Inflammatory macrophage treated with lipopolysaccharide for 4 hours (primary cell): ENCODE measurements at places on chromosomes 7 and 10.

GRCh38 chr10:36281831-36282331 lies 639.8 kb upstream of the FZD8 start:
- no peak for DNase-seq

DNA sequence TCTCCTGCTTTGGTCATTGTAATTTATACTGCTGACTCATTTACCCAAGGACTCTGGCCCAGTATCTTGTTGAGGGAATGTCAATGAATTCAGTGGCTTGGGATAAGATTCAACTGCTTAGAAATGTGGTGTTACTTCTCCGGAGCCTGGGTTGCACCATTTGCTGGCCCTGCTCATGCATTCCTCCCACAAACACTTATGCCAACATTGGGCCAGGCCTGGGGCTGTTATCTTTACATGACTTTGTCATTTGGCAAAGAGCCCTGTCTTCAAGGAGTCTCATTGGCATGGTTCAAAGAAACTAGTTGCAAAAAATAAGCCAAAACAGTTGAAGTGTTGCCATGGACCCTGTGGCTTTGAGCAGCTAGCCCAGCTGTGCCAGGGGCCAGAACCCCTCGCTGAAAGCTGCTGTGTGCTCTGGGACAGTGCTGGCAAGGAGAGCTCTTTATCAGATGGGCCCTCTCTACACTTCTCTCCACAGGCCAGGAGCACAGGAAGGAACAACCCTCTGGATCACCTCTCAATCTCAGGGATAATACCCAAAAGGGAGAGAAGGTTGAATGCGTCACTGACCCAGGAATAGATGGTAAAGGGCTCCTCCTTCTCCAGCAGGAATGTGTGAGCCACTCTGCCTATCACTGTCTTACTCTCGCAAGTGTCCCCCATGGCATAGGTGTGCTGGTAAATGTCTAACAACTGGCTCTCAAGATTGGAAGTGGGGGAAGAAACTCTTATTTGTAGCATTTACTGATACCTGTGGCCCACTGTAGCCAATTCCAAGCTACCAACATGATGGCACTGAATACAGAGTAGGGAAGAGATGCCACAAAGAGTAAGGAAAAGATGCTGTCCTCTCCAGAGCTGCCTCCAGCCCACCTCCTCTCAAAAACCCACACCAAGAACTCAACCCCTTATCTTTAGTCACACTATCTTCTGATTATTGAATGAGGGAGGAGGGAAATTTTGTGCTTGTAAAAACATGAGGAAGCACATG lies 23.5 kb upstream of the PDE1C start:
- no peak for DNase-seq

DNA sequence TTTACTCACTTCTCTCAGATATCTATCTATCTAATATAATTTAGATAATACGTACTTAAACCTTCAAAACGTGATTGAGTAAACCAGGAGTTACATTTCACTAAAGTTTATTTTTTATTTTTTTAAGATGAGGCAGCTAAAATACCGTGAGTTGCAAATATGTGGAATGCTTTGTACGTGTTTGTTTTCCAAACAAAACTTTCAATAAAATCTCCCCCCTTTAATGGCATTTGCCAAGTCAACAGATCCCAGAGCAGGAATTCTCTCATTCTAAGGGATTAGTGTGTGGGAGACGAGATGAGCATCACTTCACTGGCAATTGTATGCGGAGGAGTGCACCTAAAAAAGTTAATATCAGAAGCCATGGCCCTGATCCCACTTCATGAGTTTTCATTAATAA lies 53.7 kb upstream of the MAGI2 start:
- DNase-seq, result no peak

DNA sequence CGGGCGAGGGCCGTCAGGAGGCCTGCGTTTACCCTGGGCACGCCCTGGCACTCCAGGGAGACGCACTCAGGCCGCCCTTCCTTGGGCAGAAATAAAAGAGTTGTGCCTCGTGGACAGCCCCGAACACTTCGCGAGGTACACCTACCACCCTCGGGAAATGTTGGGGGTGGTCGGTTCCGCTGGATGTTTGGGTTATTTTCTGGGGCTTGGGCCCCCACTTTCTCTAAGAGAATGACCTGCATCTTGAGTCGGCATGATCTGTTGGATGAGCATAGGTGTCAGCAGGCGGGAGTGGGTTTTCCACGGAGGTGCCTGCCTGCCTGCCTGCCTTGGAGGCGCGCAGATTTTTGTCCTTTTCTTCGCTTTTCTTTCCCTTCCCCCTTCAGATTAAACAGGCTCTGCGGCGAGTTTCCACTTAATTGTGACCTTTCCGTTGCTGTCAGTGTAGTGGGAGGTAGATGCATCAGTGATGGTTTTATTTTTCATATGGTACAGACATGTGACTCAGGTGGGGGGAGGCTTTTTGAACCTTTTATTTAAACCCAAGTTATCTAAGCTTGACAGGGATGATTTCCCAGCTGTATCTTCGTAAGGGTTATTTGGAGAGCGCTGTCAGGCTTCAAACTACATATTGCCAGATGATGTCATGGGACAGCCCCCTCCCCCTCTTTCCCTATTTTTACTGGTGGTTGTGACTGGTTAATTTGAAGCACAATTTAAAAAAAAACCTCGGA lies 661 bp downstream of the HECTD2 start:
- peak; percentile 33 for DNase-seq

- DNase-seq, result no peak
Observed at GRCh38 chr10:79028056-79028430, 40.7 kb upstream of the ZMIZ1 start.

- DNase-seq, result no peak
Observed at GRCh38 chr7:157664871-157665633, 328.2 kb downstream of the DNAJB6 start.

DNA sequence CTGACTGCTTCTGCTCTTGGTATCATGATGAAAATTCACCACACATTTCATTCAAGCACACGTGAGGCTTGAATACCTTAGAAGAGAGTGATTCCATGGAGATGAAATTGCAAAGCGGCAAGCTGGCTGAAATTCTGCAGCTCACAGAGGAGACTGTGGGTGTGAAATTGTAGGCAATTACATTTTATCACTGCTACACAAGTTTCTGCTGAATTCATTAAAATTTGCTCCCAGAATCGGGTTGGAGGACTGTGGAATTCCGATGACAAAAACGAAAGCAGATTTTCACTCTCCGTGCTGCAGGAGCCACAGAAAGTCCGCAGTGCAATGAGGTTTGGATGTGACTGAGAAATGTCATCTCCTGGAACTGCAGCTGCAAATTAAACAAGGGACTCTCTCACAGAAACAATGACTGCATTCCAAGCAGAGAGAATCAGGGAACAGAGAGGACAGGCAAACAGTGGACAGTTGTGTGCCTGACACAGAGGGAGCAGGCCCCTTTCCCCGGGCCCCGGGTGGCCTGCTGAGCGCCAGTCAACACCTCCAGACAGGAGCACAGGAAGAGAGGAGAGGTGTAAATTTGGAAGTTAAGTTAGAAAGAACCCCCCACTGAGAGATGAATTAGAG lies 109.1 kb downstream of the C10orf90 start:
- DNase-seq, result no peak

- no peak for DNase-seq
Observed at GRCh38 chr7:6393667-6394056, 54.1 kb downstream of the DAGLB start.

DNA sequence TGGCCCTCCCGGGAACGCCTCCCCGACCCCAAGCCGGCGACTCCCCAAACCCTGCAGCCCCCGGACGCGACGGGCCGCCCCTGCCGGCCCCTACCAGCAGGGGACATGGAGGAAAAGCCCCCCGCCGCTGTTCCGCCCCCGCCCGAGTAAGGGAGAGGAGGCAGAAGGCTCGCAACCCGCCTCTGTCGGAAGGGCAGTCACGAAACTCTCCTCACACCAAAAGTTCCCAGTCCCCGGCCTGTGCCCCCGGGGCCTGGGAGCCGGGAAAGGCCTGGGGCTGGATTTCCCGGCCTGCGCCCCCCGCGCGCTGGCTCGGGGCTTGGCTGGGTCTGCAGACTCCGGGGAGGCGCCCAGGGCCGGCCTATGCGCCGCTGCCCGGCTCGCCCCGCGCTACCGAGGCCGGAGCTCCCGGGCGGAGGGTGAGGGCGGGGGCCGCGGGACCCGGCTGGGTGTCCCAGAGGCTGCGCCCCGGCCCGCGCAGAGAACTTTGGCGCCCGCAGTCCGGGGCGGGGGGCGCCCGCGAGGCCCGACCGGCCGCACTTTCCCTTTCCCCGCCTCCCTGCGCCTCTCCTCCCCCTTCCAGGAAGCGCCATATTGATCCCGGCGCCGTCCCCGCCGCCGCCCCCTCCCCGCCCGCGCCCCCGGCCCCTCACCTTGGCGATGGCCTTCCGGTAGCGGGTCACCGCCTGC lies 728 bp downstream of the PARD3 start:
- no peak for DNase-seq

- no peak for DNase-seq
Observed at GRCh38 chr7:158123214-158123613, 464.4 kb downstream of the PTPRN2 start.

DNA sequence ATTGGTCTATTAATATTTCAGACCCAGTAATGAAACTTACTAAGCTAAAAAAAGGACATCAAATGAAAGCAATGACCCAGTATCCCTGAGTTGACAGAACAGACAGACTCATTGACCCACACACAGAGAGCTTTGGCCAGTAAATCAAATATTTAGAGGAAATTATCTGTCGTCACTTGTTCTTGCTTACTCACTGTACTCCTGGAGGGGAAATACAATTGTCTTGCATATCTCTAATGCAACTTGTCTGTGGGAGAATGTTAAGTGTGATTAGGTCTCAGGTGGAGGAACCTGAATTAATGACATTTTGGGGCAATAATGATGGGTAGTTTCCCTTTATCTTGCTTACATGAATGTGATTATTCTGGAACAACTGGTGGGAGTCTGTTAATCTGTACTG lies 80.4 kb downstream of the CUBN start:
- peak; percentile 23 for DNase-seq

DNA sequence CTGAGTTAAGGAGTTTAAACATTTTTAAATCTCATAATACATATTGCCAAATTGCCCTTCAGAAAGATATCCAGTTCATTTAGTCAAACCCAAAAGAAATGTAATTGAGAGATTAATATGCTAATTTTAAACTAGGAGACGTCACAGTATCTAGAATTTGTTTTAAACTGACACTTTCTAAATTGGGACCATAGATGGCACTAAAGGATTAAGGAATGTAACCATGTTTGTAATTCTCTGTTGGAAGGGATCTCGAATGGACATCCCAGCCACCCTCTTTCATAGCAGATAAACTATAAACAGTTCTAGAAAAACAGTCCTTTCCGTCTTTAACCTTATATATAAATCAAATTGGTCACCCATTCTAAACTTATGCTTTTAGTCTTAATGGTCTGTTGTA lies 30.0 kb upstream of the SAMD9L start:
- peak; percentile 54 for DNase-seq

GRCh38 chr7:131803816-131804215 lies 247.4 kb upstream of the PODXL start:
- no peak for DNase-seq

GRCh38 chr10:89074120-89074519 lies 83.5 kb downstream of the FAS start:
- no peak for DNase-seq

GRCh38 chr7:137142376-137142775 lies 201.2 kb downstream of the PTN start:
- DNase-seq, result no peak

GRCh38 chr7:151728286-151728660 lies 148.6 kb downstream of the PRKAG2 start:
- DNase-seq, result no peak

- no peak for DNase-seq
Observed at GRCh38 chr7:149300620-149301285, 38.8 kb downstream of the ZNF783 start.

DNA sequence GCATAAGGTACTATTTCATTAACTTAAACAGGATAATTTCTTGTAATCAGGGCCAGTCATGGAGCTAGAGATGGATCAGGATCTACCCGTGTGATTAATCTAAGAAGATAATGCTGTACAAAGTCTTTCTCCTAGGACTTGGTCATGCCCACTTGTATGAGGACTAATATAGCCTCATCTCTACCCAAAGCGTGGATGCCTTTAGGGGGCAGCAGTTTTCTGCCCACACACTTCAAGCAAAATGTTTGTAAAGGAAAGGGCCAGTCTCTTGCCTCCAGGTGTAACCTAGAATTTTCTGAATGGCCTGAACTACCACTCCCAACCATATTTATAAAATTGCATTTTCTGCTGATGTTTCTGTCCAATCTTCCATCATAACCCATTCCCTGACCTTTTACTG lies 764.0 kb upstream of the IGFBP3 start:
- no peak for DNase-seq

GRCh38 chr10:133372507-133372906 lies 647 bp downstream of the ECHS1 start:
- DNase-seq, result no peak

DNA sequence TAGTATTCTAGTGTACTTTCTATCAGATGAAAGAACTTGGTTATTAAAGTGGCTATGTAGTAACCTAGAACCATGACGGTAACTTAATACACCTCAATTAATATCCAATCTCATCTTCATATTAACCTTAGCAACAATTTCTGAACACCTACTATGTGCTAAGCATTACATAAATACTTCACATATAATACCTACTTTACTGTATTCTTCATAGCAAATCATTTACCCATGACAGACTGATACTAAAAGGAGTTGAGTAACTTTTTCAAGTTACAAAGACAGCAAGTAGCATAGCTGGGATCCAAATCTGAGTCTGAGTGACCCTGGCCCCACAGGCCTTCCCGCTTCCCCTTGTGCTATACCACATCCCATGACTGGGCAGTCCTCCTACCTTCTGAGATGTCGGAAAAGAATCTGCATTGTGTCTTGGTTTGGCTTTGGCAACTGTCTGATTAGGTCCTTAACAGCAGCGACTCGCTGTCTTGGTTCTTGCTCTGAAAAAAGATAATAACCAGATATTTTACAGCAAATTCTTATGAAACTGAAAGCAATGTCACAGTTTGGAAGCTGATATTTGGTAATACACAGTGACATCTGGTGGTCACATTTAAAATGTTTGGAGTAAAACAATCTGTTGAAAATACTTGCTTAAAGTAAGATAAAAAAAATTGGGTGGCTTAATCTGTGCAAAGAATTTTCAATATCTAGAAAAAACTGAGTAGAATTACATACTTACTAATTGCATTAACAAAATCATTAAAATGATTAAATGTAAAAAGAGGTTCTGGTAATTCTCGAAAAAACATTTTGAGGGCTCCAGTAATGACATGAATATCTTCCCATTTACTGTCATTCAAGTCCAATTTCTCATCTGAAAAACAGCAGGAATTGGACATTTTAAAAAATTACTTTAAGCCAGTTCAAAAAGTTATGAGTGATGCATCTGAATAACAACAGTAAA lies 120.1 kb downstream of the ARHGAP12 start:
- peak; percentile 60 for DNase-seq

GRCh38 chr7:133827707-133828623 lies 299.2 kb upstream of the LRGUK start:
- no peak for DNase-seq
